ENCODE measurements at places on chromosomes 12 and 14.
A peak's percentile ranks its signal among the peaks of the same experiment; 100 is the strongest.

DNA sequence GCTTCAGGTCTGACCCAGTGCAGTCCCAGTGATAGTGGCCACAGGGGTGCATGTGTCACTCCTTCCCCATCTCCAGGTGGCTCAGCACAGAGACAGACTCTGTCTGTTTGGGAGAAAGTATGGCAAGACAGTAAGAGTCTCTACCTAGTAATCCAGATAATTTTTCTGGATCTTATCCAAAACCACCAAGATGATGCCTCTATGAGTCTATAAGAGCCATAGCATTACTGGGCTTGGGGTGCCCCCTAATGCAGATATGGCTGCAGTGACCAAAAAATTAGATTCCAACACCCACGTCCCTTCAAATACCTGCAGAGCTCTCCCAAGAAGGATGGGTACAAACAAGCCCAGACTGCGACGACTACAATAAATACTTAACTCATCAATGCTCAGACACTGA, 123.8 kb downstream of the GRIP1 start:
- peak; percentile 4 for DNase-seq

DNA sequence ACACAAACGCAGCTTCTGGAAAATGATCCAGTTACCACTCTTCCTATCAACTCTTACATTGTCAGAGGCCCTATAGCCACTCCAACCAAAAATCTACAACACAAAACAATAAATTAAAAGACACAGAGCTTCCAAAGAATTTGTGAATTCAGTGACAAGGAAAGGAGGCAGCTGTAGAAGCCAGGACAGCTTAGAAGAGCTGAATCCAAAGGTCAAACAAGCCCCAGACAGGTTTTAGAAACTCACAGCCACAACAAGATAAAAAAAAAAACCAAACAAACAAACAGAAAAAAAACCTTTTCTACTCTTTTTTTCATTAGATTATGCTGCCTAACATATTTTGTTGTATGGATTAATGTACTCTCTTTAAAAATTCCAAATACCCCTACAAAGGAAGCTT, 94.4 kb downstream of the KIF21A start:
- no peak for DNase-seq

GRCh38 chr12:54282949-54283593, 2.5 kb downstream of the HNRNPA1 start:
- no peak for DNase-seq

DNA sequence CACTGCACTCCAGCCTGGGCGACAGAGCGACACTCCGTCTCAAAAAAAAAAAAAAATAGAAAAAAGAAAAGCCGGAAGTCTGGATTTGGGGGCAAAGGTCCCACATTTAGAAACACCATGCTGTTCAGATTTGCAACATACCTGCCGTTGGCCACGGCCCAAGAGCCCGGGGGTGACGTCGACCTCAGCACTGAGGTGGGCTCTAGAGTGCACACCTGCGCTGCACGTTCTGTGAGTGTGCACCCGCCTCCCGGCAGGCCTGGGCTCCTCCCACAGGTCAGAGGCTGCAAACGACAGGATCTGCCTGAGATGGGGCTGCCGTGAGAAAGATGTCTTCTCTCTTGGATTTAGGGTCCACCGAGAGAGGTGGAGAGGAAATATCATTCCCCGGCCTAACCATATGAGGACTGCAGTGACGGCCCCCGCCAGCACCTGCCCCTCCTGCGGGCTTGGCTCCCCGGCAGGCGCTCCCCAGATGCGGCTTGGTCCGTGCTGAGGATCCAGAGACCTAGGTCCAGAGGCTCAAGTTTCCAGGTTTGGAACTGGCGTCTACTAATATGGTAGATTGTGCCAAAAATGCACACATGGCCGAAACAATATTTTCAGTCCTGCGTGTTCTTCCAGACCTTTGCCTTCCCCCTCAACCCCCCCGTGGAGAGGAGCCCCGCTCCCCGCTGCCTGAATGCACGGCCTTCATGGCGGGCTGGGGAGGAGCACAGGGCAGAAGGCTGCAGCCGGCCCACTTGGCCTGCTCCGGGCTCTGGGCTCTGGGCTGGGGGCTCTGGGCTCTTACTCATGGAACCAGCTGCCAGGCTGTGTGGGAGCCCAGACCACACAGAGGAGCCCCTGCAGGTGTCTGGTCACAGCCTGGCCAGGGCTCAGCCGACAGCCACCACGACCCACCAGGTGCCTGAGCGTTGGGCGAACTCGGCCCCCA, 58.8 kb upstream of the FBRSL1 start:
- DNase-seq = no peak

- DNase-seq = no peak
These were observed 4.0 kb downstream of the ASCL4 start for GRCh38 chr12:107778383-107779025.

DNA sequence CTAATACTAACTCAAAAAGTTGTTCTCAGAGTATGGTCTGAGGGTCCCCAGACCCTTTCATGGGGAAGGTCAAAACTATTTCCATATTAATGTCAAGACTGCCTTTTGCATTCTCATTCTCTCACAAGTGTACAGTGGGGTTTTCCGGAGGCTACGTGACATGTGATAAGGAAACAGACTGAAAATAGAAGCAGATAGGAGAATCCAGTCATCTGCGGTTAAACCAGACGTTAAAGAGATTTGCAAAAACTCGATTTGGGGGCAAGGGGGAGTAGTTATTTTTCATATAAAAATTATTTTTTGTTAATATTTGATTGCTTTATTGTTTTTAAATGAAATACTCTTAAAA, 1.0 kb upstream of the NAP1L1 start:
- peak; percentile 33 for DNase-seq

DNA sequence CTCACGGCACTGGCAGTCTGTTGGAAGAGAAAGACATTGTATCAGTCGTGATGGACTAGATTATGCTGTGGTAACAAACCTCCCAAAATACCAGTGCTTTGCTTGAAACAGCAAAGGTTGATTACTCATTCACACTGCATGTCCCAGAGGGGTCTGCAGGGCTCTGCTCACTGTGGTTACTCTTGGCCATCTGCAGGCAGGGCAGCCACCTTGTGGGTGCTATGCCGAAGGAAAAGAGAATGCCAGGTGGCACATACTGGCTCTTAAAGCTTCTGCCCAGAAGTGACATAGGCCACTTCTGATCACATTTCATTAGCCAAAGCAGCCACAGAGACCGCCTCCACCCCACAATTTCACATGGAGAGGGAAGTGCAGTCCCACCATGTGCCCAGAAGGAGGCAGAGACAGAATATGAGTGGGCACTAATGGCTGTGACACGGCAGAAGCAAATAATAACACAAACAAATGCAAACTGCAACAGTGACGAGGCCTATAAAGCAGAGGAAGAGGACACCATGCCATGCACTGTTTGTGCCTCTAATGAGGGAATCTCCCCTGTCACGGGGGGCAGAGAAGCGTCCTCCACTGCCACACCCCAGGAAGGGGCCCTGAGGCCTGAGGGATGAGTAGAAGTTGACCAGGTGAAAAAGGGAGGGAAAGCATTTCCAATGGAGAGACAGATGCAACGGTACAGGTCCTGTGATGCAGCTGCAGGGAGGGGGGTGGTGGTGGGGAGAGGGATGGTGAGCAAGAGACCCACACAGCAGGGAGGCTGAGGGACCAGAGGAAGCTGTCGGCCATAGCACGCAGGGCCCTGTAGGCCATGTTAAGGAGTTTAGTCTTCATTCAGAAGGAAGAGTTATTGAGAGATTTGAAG, 51.7 kb upstream of the KICS2 start:
- peak; percentile 10 for DNase-seq

DNA sequence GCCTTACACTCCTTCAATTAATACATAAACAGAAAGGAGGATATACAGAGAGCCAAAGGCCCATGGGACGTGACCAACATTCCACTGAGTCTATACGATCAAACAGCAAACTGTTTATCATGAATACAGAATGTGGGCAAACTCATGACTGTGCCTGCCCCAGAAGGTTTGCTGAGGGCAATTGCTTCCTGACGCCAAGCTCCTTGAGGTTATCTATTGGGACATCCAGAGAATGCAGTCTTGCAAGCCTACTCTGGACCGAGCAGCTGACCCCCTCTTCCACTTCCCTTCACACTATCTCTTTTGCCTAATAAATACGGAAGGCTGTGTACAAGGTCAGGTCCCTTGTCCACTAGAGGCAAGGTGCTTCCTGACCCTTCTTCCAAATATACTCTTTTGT, 18.5 kb upstream of the SLC10A1 start:
- DNase-seq = no peak

DNA sequence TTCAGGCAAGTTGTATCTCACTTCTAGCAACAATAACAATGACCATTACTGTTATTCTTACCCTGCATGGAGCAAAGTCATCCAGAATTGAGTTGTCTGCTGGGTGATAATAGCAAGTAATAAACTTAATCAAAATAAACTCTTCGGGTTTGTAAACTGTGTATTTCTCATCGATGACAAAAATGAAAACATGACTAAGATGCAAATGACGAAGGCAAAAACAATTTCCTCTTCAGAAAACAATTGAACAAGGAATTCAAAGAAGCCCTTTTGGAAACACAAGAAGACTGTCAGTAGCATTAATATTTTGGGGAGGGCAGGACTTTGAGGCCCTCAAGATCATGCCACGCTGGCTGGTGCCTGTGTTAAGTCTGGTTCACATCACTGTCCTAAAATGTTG, 232.0 kb downstream of the BTG1 start:
- no peak for DNase-seq

DNA sequence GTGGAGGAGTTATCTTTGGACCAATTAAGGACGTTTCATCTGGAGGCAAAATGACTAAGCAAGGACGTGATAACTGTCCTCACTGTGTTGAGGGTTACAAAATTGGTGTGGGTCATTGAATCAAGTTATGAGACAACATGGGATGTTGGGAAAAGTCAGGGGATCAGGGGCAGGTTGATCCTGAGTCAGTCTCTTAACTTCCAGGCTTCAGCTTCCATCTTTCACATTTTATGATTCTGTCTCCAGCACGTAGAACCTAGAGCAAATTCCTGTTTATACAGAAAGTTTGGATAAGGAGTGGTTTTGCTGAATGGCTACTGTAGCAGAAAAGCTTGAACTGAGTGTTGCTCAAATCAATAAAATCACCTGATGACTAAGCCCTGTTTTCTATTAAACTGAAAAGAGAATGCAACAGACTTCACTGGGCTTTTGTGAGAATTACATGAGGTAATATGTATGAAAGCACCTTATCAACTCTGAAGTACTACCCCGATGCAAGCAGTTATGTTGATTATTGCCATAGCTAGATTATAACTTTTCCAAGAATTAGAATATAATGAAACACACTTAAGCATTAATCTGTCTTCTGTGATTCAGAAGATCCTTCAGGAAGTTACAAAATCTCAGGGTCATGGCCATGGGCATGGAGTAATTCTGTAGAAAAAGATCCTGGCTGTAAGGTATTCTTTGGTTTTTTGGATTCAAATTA, 184.8 kb downstream of the ETV6 start:
- peak; percentile 63 for DNase-seq

DNA sequence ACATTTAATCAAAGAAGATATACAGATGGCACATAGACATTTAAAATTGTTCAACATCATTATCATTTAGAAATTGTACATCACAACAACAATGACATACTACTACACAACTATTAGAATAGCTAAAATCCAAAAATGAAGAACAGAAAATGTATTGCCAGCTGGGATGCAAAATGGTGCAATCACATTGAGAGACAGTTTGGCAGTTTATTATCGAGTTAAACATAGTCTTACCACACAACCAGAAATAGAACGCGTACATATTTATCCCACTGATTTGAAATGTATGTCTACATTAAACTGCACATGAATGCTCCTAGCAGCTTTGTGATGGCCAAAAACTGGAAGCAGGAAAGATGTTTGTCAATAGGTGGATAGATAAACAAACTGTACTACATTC, 791.5 kb upstream of the MGAT4C start:
- no peak for DNase-seq

GRCh38 chr14:91377700-91378652, 39.6 kb downstream of the CCDC88C start:
- peak; percentile 54 for DNase-seq

DNA sequence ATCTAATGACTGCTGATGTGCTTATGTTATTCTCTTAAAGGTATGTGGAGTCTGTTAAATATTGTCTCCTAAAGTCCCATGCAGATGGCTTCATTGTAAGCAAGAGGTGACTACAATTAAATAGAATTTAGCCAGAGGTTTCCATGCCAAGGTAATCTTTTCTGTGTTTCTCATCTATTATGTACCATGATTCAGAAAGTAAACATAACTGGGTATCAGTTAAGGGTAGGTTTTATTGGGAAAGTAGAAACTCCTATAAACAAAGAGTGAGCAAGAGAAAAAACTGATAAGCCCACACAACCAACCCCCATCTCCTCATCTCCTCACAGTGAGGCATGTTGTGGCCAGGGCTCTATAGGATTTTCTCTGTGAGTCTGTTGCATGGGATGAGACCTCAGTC, 611.7 kb downstream of the SNAPC1 start:
- DNase-seq = no peak

DNA sequence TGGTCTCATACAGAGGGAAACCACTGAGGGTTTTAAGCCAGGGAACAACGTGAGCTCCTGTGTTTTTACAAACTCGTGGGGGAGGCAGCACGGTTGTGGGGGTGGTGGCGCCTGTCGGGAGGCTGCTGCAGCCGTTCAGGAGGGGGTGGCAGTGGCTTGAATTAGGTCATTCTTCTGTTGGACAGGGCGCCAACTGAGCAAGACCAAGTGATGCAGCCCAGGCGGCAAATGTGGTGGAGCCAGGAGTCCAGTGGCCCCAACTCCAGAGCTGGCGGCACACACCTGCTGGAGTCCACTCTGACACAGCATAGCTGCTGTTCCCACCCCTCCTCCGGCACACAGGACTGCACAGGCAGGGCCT, 27.8 kb downstream of the FBRSL1 start:
- no peak for DNase-seq

DNA sequence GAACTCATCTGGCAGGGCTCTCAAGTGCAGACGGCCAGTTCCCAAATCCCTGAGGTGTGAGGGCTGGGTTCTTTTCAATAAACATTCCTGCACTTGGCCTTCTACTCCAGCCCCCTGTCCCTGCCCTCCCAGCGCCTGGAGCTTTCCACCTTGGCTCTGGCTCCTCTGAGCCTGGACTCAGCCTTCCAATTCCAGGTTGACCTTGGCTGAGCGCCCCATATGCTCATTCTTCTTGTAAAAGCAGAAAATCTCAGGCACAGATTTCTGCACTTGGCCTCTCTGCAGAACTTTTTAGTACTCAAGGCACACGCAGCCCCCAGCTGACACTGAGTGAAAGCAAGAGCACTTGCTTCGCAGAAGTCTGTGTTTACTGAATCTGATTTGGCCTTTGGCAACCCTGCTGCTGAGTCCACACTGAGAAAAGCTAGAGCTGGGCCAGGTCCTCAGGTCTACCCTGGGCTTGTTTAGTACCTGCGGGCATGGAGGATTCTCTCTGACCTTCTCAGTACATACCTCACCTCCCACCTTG, 222.7 kb downstream of the MSRB3 start:
- peak; percentile 34 for DNase-seq
